ENCODE measurements at places on chromosomes 2 and 18. TPM values are rescaled to one million over a fixed set of nuclear protein-coding genes. Genes with fewer than 3 reads are reported as not detected.

RFTN2 gene
- 42.5 TPM for total RNA-seq

C2orf81 gene
- 2.6 TPM for total RNA-seq

HAAO gene
- 0.87 TPM for total RNA-seq

- DNase-seq, result no peak
Observed at GRCh38 chr2:132584976-132585817, 84.8 kb downstream of the LYPD1 start.

DNA sequence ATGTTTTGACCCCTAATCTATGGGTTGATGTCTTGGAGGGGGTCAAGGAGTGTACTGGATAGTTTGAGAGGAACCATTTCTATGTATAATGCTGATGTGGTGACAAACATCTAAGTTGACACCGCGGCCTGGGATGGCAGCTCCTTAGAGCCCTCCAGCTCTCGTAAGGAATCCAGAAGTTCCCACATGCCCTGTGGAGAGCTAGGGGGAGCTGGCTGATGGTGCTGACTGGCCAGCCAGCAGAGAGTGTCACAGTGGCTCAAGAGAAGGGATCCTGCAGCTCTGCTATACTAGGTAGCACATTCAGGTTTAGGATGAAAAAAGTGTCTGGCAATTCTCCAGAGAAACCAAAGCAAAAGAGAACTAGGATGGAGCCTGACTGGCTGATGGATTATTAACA is 842.2 kb upstream of the VRK2 start:
- DNase-seq, result no peak

DNA sequence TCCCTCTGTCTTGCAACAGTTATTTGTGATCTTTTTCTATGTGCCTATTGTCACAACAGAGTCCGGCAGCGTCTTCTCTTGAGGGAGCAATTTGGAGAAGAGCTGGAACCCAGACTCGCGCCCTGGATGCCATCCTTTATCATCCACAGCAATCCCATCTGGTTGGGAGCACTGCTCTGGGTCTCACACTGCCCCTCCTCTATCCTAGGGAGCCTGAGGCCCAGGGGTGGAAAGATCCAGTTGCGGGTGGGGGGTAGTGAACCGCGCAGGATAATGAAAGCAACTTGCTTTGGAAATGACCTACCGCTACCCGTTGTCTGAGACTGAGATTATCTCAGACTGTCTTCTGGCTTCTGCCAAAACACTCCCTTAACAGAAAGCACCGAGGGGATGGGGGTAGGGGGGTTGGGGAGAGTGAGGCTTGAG is 713 bp downstream of the WBP1 start:
- no peak for DNase-seq

Data from dorsolateral prefrontal cortex (tissue), 122 donors.